Eye (tissue), 1 donor: ENCODE measurements at places on chromosomes 12 and 14.

- no peak for DNase-seq
Measured at GRCh38 chr14:94376108-94376975, 12.1 kb downstream of the SERPINA1 start.

GRCh38 chr12:94504386-94504785 lies 44.7 kb upstream of the CEP83 start:
- DNase-seq: no peak

GRCh38 chr12:1351926-1352325 lies 242.5 kb downstream of the FBXL14 start:
- DNase-seq: no peak

DNA sequence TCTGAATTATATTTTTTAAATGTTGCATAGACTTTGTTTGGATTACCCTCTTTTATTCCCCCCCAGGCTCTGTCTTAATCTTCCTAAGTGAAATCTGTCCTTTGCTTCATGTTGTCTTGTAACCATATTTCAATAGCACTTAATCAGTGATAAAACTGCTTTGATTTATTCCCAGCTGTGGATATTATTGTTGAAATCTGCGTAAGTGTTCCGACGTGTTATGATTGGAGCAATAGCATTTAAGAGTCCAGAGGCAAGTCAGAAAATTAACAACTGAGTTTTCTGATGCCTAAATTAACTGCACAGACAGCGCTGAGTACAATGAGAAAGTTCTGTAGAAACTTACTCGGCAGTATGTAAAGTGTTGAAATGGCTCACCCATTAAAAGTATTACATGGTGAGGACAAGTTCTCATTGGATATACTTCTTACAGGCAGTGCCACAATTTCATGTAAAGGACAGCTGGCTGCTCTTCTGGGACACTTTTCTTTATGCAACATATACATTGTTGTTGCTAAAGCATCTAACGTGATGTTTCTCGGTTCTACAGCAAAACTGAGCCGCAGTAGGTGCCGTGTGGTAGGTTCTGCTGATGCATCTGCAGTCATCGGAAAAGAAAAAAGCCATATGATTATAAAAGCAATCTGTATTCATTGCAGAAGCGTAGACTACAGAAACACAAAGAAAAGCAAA lies 501.0 kb downstream of the EGLN3 start:
- DNase-seq: no peak

DNA sequence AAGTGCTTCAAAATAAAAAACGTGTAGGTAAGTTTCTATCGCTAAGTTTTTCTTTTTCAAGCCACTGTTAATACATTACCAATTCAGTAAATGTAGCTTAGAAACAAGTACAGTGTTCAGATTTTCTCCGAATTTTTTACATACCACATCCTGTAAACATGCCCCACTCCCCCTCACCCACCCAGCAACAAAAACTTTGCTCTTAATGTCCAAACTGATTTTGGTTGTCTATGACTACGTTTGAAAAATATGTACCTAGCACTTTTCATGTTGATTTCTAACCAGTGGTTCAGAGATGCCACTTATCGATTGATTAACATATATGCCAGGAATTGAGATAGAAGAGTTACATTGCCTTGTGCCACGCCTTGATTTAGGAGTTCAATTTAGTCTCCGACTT lies 663 bp upstream of the LIN7A start:
- DNase-seq: no peak

GRCh38 chr12:97082029-97082428 lies 175.0 kb downstream of the NEDD1 start:
- DNase-seq: no peak

DNA sequence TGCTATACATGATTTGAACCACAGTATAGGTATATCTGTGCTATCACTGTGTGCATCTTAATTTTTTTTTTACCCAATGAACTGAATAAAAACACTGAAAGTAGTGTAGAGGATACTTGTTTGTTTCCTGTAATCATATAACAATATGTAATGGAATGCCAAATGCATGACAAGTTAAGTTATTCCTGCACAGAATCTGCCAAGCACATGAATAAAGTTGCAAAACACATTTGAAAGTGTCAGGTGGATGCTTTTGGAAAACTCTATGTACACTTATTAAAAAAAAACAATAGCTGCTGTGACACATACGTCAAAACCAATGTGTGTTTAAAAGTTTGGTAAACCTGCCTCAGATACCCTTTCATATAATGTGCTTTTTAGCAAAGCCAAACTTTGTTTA lies 1638.1 kb upstream of the SEL1L start:
- DNase-seq: no peak

DNA sequence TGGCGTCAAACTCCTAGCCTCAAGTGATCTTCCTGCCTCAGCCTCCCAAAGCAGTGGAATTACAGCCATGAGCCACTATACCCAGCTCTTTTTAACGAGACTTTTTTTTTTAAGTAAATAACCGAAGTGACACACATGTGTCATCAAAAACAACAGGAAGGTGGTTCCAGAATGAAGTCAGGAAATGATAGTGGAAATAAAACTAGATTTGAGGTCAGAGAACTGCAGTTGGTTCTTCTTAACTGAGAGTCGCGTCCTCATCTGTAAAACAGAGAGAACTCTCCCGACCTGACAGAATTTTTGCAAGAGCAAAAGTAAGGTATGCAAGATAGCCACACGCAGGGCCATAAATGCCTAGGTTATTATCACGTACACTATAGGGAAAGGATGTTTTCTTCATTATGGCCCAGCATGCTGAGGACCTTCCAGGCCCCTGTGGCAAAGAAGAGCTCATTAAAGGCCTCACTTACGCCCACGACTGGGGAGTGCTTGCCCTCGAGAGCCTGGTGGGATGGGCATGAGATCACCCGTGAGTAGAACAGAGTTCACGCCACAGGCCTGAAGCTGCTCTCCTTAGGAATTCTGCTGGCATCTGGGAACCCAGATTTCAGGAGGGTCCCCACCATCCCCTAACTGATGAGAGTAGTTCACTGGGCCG lies 67.2 kb downstream of the SCARB1 start:
- no peak for DNase-seq

DNA sequence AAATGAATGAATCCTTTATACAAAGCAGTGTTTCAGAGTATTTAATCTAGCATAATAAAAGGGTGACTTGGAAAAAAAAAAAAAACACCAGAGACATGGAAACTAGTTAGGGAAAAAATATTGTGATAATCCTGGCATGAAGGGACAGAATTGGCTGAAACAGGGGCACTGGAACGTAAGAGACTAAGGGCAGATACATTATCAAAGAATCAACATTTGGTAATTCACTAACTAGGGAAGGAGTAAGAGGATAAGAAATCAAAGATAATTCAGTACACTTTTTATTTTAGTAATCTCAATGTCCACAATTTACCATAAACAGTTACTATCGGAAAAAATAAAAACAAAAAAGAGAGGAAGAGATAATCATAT lies 18.2 kb downstream of the PYM1 start:
- DNase-seq: no peak

DNA sequence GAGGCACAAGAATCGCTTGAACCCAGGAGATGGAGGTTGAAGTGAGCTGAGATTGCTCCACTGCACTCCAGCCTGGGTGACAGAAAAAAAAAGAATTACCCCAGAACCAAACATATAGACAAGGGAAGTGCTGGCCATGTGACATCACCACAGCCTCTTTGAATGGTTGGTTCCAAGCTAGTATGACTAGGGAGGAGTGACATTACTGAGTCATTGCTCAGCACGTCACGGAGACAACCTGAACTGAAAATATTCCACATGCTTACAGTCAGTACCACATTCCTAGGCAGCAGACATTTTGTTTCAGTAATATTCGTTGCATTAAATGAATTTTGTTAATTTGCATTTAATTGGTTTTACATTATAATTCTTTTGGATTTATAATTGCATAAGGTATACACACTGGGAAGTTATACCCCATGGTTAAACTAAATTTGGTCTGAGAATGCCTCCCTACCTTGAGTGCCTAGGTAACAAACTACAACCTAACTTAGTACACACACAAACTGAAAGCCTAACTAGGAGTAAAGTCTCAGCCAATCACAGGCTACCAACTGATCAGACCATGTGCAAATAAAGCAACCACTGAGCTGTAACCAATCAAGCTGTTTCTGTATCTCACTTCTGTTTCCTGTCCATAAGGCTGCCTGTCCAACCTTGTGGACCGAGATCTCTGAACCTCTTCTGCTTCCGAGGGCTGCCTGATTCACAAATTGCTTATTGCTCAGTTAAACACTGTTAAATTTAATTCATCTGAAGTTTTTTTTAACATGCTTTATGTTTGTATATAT lies 164.4 kb downstream of the CAND1 start:
- DNase-seq: no peak

- no peak for DNase-seq
Measured at GRCh38 chr12:61356485-61356884, 903.7 kb upstream of the USP15 start.

- peak; percentile 64 for DNase-seq
Measured at GRCh38 chr14:81727218-81727617, 193.6 kb upstream of the SEL1L start.

DNA sequence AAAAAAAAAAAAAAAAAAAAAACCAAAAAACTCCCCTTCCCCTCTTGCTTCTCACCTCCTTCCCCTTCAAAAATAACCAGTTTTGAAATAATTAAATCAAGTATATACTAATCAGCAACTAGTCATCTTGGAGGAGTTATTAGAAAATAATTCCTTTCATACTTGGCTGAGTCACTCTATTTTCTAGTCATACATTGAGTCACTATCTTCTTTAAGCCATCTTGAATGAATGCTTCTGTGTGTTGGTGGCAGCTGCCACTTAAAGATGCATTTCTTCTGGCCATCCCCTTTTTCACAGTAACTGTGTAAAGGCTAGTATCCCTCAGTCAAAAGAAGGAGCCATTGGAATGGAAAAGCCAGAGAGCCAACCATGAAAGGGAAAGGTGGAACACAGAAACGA lies 84.2 kb upstream of the TMEM263 start:
- no peak for DNase-seq

- no peak for DNase-seq
Measured at GRCh38 chr12:65308006-65308405, 29.5 kb downstream of the MSRB3 start.

DNA sequence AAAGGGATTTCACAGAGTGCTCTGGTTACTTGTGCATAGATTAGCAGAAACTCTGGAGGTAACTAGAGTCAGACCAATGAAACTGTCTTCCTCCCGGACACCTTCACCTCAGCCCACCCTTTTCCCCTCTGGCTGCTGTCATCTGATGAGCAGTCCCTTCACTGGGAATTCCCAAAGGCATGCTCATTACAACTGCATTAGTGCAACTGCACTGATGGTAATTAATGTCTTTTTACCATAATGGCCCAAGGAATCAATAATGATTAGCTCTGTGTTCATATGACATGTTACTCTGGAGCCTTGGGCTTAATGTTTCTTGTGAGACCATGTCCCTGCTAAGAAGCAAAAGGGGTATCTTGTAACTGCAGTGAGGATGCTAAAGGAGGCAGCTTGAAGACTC lies 304.5 kb downstream of the GRIN2B start:
- DNase-seq: peak; percentile 24

DNA sequence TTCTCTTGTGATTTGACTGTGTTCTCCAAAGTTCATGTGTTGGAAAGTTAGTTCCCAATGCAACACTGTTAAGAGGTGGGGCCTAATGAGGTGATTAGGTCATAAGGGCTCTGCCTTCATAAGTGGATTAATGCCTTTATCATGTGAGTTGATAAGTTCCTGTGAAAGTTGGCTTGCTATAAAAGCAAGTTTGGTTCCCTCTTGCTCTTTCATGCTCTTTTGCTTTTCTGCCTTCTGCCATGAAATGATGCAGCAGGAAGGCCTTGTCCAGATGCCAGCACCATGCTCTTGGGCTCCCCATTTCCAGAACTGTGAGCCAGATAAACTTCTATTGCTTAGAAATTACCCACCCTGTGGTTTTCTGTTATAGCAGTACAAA lies 41.9 kb downstream of the SLC16A7 start:
- DNase-seq: no peak

DNA sequence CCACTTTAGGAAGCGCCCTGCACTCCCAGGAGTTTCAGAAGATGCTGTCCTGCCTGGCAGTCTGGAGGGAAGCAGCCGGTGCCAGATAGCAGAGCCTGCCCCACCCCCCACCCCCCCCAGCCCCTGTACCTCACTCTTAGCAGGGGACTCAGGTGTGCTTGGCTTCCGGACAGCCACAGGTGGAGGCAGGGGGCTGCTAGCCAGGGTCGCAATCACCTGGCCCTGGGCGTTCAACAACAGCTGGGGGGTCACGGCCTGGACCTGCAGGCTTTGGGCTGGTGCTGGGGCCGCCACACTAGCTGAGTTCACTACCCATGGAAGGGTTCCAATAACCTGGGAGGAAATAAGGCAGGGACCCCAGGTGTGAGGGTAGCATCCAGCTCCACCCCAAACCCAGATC lies 22.0 kb downstream of the POU6F1 start:
- no peak for DNase-seq

DNA sequence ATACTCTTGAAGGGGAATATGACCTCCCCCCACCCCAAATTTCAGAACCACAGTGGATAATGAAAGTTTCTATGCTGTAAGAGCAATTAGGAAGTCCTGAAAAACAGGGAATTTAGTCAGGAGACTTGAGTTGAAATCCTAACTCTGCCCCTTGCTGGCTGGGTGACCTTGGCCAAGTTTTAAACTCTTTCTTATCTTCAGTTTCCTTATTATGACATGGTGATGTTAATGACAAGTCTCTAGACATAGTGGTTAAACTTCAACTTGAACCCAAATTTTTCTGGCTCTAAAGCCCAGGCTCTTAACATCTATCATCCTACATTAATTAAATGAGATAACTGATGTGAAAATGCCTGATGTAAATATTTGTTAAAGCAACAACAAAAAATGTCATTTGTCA lies 325.9 kb downstream of the APAF1 start:
- no peak for DNase-seq

GRCh38 chr12:108430926-108431325 lies 84.2 kb upstream of the FICD start:
- no peak for DNase-seq

- DNase-seq: no peak
Measured at GRCh38 chr12:91523831-91524230, 341.2 kb upstream of the DCN start.

DNA sequence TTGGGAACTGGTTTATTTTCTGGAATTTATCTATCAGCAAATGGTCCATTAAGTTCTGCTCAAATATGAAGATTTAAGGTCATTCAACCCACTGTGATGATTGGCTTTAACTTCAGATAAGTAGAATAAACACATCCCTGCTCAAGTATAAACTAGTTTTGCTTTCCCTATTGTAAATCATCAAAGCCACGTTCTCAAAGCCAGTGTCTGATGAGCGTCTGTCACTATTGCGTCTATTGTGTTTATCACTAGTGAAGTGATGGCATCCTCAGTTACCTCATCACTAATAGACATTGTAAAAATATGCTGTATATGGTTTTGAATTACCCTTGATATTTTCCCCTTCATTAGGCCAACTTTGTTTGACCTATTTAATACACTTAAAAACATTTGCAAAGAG lies 351.3 kb downstream of the BCAT1 start:
- DNase-seq: no peak

DNA sequence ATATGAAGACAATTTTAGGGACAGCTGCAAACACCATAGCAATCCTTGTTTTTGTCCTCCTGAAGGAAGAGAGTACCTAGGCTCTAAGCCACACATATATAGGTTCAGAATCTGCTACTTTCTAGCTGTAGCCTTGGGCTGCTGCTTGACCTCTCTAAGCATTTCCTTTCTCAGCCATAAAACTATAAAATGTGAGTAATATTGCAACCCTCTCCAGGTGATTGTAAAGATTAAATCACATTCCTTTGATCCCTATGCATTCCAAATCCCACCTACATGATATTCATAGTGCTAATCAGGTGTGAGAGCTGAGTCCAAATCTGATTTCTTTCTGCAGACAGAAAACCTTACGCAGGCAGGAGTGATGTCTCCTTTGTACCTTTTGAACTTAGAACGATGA lies 913.5 kb downstream of the VRK1 start:
- DNase-seq: no peak

- DNase-seq: no peak
Measured at GRCh38 chr12:121226399-121226798, 16.5 kb downstream of the P2RX4 start.
